Activated CD4-positive, alpha-beta T cell treated with anti-CD3 and anti-CD28 coated beads for 36 hours (primary cell): ENCODE measurements at places on chromosomes 16 and 17. TPM values are rescaled to one million over a fixed set of nuclear protein-coding genes. Genes with fewer than 3 reads are reported as not detected.

The ITGAD gene
- not detected for total RNA-seq

- DNase-seq, result peak; percentile 87
Observed at GRCh38 chr16:87850009-87851006, 19.0 kb downstream of the SLC7A5 start.

DNA sequence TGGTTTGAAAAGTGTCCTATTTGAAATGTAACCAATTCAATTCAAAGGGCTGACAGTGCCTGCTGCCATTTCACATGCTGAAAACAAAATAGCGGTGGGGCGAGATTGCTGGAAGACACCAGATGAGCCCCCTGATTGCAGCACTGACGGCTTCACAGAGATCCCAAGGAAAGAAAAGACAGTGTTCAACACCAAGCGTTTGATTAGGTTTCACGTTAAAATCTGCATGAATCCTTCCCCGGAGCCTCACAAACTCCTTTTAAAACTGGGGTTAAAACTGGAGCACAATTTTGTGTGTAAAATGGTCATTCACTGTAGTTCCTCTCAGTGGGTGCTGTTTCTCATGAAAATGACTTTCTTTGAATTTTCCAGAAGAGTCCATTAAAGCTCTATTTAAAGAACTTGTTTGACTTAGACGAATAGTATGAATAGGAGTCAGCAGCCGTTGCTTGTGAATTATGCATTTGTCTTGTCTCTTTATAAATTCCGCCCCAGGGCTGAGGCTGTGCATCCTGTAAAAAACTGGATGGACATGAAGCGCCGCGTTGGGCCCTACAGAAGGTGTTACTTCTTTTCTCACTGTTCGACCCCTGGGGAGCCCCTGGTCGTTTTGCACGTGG lies 8.8 kb downstream of the MLYCD start:
- no peak for DNase-seq

DNA sequence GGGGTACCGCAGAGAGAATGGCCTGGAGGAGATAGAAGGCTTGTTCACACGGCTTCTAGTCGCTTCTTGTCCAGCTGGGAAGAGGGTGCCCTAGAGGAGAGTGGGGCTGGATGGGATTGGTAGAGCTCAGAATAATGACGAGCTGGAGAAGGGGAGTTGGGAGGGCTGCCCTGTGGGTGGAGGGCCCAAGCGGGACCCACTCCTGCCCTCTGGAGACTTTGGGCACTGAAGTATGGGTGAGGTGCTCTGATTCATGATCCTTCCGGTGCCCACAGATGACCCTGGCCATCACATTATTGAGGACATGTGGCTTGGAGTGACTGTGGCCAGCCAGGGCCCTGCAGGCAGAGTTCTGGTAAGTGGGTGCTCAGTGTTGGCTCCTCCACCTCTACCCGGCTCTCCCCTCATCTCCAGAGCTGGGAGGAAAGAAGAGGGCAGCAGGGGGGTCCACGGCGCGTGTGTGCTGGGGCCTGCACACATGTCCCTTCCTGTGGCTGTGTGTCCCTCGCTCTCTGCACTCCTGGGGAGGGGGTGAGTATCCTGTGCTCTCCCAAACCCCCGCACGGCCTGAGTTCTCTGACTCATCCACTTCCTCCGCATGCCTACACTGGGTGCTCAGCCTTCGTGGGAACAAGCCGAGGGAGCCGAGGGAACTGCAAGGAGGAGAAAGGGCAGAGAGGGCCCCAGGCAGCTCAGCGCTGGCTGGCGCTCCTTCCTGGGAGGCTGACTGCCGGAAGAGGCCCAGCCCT lies 8.5 kb downstream of the ITGA3 start:
- no peak for DNase-seq

DNA sequence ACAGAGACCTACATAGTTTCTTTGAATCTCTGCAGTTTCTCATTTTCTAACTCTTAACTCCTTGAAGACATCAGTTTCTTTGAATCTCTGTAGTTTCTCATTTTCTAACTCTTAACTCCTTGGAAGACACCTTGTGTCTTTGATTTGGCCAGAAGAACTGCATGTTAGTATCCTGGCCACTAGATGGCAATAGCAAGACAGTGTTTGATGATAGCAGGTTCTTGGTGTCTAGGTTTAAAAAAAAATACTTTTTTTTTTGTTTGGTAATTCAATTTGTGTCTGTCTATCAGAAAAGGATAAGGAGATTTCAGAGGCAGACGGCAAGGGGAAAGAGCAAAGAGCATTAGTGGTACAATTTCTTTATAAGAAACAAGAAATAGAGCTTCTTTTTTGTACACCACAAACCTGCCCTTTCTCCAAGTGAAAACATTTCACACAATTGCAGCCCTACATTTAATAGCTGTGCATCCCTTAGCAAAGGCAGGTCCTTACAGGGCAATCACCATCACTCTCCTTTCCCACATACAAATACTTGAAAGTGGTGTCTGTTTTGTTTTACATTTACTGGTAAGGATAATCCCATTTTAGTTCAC lies 1324.9 kb upstream of the CDH8 start:
- peak; percentile 3 for DNase-seq

DNA sequence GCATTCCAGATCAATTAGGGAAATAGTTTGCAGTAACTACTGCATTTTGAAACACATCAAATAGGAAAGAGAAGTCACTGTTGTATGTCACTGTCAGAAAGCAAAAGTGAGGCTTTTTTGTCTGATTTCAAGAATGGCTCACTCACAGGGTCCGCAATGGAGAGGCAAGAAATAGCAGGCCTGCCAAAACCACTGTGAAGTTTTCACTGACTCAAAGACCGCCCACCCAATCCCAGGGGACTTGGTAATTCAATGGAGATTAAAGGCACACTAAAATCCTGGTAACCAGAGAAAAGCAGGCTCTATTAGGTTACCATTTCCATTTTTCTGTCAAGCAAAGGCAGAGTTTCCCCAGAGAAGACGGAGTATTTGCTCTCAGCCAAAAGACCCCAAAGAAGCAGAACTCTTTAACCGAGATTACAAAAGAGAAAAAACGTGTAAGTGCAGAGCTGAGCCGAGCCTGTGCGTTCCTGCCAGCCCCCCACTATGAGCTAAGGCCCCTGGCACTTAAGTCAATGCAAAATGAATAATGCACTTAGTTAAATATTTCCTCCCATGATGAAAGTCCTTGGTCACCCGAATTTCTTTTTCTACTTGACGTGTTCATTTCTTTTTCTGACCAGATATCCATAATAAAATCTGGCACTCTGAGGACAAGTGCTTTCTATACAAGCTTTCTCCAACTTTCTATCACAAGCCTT lies 57.0 kb downstream of the FOXL1 start:
- DNase-seq, result no peak

DNA sequence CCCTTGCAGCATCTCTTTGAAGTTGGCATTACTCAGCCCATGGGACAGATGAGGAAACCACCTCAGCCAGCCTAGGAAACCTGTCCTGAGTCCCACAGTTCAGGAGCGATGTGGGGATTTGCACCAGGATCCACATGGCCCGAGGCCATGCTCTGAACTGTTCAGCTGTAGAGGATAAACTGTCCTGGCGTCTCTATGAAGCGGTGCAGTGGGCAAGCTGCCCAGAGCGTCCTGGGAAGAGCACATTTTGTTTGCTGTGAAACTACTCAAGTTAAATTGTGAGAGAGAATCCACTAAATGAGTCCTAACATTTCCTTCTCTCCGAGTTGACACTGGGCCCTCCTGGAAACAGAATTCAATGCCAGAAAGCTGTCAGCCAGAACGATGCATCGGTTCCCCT lies 276.6 kb upstream of the TNRC6C start:
- no peak for DNase-seq
